ENCODE measurements at places on chromosomes 5 and 9.

GRCh38 chr5:110705349-110705748, 21.1 kb downstream of the TMEM232 start:
- no peak for DNase-seq

GRCh38 chr5:33662722-33663427, 222.1 kb downstream of the TARS1 start:
- peak; percentile 59 for DNase-seq

GRCh38 chr5:151724360-151724759, 34.1 kb downstream of the ATOX1 start:
- no peak for DNase-seq

- DNase-seq: no peak
Measured at GRCh38 chr5:74156728-74157383, 483.7 kb downstream of the ENC1 start.

DNA sequence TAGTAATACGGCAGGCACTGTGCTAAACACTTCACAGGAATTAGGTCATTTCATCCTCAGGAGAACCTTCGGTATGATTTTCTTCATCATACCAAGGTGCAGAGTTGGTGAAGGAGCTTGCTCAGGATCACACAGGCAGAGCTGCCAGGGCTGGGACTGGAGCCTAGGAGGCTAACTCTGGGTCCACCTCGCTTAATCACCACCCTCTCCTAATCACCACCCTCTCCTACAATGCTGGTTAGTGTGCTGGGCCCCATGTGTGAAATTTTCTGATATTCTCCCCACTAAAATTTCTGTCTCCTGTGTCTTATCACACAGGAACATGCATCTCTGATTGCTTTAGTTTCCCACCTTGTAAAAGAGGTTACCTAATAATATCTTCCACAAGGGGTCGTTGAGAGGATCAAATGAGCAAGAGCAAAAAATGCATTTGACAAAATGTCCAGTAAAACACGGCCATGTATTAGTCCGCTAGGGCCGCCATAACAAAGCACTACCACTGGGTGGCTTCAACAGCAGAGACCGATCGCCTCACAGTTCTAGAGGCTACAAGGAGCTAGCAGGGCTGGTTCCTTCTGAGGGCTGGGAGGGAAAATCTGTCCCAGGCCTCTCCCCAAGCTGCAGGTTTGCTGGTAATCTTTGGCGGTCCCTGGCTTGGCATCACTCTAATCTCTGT, 128.2 kb upstream of the NFIB start:
- DNase-seq: no peak

GRCh38 chr5:158364367-158364766, 505.4 kb upstream of the CLINT1 start:
- DNase-seq: no peak

DNA sequence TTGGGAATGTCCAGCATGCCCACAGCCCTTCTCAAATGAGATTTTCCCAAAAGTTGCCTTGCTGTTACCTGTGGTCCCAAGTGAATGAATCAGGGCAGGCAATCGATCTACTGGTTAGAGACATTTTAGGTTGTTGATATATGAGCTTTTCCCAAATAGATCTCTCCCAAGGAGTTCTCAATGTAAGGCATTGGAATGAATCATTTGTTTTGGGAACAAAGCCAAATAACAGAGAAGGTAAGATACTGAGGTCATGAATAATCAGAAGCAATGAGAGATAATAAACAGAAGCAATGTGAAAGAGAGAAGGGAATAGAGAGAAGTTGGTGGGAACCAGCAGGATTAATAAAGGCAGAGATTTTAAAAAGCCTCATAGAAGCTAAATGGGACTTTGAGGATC, 93.6 kb upstream of the FER start:
- no peak for DNase-seq

DNA sequence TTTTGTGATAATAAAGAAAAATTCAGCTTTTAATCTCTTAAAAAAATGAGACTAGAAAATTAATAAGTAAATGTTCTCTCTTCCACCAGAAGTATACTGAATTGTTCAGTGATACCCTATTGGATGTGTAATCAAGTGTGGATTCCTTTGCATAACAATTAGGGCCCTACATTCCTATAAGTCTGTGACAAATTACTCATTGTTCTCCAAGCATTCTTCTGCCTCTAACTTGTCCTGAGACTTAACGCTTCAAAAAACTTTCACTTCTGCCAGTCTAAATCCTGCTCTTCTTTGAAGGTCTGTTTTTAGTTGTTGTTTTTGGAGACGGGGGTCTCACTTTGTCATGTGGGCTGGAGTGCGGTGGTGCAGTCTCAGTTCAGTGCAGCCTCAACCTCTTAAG, 9.2 kb upstream of the DDX46 start:
- no peak for DNase-seq

DNA sequence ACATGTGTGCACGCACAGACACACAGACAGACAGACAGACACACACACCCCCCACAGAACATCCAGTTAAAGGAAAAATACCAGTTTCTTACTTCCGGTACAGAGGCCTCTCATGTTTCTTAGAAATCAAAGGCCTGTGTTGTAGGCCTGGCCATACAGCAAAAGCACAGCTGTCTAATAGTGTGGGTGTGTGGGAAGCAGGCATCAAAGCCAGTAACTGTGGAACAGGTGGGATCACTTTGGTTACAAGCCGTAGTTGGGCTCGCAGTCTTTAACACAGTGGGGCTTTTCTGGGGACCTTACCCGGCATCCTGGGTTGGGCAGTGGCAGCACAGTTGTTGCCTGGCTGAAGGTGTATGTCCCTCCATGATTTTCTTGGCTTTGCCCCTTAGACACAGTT, 55.2 kb downstream of the FBXL7 start:
- no peak for DNase-seq

- DNase-seq: no peak
Measured at GRCh38 chr9:38119560-38120236, 50.7 kb upstream of the SHB start.

- no peak for DNase-seq
Measured at GRCh38 chr9:82721593-82721992, 341.3 kb downstream of the RASEF start.

DNA sequence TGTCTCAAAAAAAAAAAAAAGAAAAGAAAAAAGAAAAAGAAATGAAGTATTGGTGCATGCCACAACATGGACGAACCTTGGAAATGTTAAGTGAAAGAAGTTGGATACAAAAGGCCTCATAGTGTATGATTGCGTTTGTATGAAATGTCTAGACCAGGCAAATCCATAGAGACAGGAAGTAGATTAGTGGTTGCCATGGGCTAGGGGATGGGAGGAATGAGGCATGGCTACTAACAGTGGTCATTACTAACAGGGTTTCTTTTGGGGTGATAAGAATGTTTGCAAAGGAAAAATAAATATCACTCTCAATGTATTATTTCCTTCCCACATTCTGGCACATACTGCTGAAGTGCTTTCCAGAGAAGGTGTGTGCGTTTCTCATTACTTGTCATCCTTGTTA, 44.1 kb downstream of the UGCG start:
- DNase-seq: no peak

Data from stromal cell of bone marrow (primary cell).